ENCODE measurements at places on chromosomes 2 and 18.
A peak's percentile ranks its signal among the peaks of the same experiment; 100 is the strongest.

GRCh38 chr2:467101-467500 is 179.2 kb upstream of the ALKAL2 start:
- no peak for DNase-seq

DNA sequence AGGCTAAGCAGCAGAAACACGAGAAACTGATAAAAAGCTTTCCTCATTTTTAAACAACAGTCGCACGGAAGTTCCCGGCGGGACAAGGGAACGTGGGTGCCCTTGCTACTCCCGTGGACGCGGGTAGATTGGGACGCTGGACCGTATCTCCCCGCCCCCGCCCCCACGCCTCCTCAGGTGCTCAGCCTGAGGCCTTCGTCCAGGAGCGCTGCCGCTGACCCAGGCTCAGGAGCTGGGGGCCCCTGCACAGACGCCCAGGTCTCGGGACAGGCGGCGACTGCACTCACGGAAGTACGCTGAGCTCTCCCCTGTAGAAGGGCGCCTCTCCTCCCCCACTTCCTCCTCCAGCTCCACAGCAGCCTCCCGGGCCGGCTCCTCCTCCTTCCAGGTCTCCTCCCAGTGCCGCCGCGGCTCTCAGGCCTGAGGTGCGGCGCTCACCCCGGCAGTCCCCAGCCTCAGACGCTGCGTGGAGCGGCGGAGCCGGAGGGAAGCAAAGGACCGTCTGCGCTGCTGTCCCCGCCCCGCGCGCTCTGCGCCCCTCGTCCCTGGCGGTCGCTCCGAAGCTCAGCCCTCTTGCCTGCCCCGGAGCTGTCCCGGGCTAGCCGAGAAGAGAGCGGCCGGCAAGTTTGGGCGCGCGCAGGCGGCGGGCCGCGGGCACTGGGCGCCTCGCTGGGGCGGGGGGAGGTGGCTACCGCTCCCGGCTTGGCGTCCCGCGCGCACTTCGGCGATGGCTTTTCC is at the start of gene ITGAV:
Gene ITGAV, plus strand, starts transcription at position 445 of the 738 bp plus-strand sequence. Its CDS starts 283 bp downstream, at position 728.
- DNase-seq, result peak; percentile 83

- no peak for DNase-seq
These were observed 14.8 kb upstream of the BBS5 start for GRCh38 chr2:169464466-169464865.

DNA sequence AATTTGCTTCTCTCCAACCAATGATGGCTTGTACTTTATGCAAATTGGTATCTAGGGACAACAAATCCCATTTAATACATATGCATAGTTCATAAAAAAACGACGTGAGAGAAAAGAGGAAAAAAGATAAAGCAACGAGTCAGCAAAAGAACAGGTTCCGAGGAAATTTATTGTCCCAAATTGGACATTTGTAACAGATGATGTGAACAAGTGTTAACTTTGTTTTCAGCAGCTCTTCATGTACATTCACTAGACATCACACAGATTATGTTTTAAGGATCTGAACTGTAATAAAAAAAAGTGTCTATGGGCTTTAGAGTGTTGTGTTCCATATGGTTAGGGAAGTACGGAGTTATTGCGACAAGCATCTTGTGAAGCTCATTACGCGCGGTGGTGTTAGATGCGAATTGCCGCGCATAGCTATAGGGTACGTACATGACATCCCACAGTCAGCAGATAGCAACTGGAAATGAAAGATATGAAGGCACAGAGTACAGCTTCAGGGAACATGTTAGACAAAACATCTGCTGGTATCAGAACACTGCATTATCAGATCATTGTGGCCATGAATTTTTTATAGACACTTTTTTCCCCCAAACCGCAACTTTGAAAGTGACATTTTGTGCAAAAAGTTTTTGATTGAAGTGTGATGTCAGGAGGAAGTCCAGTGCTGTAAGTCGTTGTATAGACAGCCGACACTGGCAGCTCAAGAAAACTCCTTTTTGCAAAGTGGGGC is 1073.1 kb upstream of the FANCL start:
- DNase-seq, result no peak

DNA sequence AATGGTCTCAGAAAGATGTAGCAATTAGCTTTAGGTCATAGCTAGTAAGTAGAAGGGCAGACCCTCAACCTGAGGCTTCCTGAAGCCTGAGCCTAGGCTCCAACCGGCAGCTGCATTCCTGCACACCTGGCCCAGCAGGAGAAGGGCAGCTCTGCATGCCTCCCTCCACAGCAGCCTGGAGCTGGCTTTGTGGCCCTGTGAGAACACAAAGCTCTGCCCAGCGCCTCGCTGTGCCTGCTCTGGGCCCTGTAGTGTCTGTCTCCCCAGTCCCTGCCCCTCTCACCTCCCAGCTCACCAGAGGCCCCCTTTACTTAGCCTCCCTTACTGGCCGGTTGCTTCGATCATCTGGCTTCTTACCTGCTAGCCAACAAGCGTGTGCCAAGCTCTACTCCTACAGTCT is 6.7 kb downstream of the TMEM214 start:
- no peak for DNase-seq

DNA sequence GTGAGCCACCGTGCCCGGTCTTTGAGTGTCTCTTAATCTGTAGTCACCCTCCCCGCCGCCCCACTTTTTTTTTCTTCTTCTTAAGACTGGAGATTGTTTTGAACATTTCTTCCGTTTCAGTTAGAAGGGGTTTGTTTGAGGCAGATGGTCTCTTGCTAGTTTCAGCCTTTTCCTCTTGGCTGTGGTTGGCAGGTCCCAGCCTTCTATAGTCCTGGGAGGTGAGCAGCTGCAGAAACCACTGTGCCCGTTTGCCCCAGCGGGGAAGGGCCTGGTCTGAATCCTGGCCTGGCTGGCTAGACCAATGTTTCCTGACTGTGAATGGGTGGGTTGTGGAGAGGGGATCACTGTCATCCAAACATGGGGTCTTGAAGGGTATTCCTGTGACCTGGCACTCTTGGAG is 30.1 kb upstream of the MCFD2 start:
- DNase-seq, result no peak

DNA sequence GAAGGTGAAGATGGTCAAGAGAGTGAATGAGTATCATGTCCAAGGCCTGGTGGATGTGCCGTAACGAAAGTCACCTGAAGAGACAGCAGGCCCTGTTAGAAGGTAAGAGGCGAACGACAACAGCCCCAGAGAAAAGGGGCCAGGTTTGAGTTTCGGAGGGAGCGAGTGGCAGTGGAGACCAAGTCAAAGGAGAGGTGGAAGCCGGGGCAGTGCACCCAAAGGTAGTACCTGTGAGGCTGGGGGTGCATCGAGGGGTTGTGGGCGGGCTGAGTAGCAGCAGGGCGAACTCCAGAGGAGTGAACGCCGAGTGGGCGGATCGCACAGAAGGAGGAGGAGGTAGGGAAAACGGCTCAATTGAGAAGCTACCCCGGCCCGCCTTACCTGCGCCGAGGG is 358 bp downstream of the USP37 start:
- no peak for DNase-seq
